Stimulated activated CD4-positive, alpha-beta T cell treated with anti-CD3 and anti-CD28 coated beads, Interleukin-1b, Interleukin-23, amount 100 ng/mL, for 48 hours (primary cell): ENCODE measurements at places on chromosomes 7 and 10.
A peak's percentile ranks its signal among the peaks of the same experiment; 100 is the strongest.

DNA sequence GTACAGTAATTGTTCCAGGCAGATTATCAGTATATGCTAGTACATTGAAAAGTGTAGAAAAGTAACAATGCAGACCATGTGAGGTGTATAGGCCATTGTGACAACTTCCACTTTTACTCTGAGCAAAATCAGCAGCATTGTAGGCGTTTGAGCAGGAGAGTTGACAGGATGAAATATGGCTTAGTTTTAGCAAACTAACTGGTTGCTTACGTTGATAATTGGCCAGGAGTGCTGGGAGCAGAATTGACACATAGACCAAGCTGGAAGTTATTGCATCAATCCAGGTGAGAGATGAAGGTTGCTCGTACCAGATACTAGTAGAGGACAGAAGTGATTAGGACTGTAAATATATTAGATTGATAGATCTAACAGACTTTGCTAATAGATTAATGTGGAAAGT, 46.0 kb downstream of the LCOR start:
- DNase-seq, result no peak

DNA sequence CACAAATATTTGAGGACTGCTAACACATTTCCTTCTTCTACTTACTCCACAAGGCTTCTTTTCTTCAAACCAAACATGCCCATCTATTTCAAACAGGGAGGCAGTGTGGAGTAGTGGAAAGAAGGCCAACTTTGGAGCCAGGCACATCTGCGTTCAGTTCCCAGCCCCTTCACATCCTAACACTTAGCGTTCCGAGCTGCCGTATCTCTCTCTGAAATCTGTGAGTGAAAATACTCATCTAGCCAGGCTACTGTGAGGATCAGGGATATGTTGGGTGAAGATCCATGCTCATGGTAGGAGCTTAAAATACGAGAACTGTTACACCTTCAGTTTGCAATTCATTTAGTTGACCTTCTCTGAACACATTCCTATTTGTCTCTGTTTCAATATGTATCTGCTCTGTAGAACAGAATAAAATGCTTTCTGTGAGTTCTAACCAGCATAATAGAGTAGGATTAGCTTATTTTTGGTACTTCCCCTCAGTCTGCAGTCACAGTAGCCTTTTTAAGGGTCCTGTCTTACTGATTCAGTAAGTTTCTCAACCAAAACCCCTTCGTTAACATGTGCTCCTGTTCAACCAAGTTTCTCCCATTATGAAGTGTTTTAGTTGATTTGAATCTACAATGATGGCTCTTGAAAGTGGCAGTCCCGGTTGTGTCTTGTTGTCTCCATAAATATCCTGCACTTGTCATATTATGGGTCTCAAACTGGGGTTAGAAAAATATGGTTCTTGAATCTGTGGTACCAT, 3.3 kb upstream of the MEST start:
- no peak for DNase-seq

DNA sequence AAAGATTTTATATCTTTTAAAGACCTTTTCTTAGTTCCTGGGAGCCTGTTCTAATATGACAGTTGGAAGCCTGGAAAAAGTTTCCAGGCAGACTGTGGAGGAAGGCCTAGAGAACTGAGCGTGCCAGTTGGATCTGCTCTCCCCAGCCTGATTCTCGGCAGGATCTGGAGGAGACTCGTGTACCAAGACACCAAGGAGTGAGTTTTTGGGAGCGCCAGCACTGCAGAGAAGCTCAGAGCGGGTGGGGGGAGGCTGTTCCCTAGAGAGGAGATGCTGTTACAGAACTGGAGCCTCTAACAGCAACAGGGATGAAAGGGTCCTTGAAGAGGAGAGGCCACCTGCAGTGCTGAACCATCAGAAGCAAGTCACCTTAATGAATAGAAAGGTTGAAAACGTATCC, 52.9 kb downstream of the LYZL2 start:
- no peak for DNase-seq

DNA sequence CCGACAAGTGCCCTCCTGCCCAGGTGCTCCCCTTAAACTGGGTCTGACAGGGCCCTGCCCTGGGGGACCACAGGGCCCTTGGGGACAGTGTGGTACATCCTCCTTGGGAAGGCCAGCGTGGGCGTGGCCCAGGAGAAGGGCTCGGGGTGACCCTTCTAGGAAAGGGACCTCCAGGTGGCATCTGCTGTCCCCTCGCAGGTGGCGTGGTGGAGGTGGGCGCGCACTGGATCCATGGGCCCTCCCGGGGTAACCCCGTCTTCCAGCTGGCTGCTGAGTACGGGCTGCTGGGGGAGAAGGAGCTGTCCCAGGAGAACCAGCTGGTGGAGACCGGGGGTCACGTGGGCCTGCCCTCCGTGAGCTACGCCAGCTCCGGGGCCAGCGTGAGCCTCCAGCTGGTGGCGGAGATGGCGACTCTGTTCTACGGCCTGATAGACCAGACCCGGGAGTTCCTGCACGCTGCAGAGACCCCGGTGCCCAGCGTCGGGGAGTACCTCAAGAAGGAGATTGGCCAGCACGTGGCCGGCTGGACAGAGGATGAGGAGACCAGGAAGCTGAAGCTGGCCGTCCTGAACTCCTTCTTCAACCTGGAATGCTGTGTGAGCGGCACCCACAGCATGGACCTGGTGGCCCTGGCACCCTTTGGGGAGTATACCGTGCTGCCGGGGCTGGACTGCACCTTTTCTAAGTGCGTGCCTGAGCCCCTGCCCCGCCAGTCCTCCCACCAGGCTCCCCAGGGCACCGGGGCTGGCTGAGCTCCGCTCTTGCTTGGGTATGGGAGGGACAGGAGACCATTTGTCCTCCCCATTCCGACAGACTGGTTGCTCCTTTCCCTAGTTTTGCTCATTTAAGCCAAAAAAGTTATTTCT, 972 bp downstream of the PAOX start:
- no peak for DNase-seq

DNA sequence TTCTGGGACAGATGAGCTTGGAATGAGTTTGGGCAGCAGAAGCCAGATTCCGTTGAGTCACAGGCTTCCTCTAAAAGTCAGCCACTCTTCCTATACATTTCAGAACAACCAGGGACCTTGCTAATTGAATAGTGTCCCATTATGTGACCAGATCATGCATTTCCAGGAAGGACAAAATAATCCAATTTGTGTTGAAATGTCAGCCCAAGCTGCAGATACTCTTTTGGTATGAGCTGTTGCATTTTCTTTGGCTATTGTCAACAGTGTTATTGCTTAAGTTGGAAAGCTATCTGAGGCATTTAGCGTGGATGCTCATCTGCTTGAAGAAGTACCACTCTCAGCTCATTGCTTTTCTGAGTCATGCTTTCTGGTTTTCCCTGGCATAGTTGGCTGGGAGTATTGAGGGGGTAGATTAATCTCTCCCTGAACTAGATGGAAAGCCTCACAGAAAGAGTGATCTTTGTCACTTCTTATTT, 223.7 kb upstream of the HABP2 start:
- DNase-seq, result no peak

- DNase-seq, result peak; percentile 18
These were observed at the start of gene SH2B2 for GRCh38 chr7:102286237-102287110. SH2B2 (plus strand) TSS chr7:102286868; CDS start chr7:102300551, 13,683 bp downstream.

DNA sequence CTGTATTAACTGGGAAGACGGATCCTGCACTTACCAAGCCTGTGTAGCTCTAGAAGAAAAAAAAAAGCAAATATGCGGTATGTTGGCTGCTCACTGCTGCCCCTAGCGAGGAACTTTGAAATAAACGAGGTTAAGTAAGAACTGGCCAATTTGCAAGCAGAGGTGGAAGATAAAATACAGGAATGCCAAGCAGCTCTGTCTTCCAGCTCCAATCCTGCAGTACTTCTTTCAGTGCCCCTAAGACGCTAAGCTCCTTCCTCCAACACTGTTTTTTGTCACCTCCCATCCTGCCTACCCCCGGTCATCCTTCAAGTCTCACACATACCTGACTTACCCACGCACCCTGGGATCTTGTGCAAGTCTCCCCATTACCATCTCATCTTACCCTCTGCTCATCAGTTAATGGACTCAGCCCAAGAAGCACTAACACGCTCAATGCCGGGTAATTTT, 809 bp downstream of the C10orf143 start:
- DNase-seq, result peak; percentile 53

DNA sequence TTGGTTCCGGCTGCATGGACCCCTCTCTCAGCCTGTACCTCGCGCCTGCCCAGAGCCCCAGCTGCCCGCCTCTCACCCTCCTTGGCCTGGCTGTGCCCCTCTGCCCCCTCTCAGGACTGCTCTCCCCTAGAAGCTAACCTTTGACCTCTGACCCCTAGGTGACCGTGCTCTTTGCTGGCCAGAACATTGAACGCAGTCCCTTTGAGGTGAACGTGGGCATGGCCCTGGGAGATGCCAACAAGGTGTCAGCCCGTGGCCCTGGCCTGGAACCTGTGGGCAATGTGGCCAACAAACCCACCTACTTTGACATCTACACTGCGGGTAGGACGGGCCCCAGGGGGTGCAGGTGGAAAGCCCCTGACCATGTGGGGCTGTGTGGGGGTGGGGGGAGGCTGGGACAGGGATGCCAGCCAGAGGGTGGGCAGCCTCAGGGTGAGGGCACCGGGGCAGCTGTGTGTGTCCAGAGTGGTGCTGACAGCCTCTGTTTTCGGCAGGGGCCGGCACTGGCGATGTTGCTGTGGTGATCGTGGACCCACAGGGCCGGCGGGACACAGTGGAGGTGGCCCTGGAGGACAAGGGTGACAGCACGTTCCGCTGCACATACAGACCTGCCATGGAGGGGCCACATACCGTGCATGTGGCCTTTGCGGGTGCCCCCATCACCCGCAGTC, 8.0 kb downstream of the FLNC start:
- DNase-seq, result no peak

GRCh38 chr10:18179891-18180290, 39.7 kb downstream of the CACNB2 start:
- DNase-seq, result no peak

DNA sequence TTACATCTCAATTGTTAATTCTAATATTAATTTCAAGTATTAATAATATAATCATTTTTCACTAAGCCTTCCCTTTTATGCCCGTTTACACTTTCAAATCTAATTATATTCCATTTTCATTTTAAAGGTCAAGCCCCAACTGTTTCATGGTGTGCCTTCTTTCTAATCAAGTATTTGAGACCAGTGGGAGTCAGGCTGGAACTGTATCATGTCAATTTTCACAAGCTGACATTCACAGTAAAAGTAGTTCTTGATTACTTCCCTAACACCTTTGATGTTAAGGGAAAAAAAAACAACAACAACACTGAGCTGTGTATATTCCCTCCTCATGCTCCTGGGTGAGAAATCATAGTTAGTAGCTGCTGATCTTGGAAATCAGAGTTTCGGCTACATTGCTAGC, 38.1 kb downstream of the SFTPD start:
- no peak for DNase-seq

DNA sequence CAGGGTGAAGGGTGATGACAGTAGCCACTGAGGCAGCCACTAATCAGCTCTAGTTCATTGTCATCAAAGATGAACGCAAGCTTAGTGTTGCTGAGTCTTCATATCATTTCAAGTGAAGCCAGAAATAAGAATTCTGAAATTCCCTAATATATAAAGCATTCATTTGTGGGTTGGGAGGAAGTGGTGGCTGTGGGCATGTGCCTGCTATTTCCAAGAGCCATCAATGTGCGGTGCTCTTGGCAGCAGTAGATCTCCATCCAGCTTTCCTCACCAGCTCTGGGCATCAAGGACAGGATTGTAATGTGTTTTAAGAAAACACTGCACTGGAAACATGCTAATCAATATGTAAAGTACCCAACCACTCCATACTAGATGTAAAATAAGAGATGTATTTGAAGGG, 202.5 kb upstream of the AHR start:
- no peak for DNase-seq

GRCh38 chr10:103192089-103192450, 1.0 kb downstream of the NT5C2 start:
- peak; percentile 8 for DNase-seq

GRCh38 chr10:71695502-71696476, 23.8 kb downstream of the C10orf105 start:
- no peak for DNase-seq

DNA sequence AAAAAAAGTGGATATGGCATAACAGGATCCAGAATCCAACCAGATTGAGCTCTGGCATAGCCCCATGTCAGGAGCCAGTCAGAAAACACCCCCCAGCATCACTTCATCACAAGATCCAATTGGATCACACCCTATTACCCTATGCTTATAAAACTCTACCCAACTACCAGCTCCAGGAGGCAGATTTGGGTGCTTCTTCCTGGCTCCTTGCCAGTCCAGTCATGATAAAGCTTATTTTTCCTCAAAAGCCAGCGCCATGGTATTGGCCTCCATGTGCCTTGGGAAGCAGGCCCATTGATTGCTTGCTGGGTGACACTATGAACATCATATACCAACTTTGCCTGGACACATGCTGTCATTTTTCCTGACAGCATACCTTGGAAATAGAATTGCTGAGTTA, 281.4 kb upstream of the MKLN1 start:
- DNase-seq, result no peak

GRCh38 chr10:61460835-61461234, 7.7 kb upstream of the TMEM26 start:
- no peak for DNase-seq

DNA sequence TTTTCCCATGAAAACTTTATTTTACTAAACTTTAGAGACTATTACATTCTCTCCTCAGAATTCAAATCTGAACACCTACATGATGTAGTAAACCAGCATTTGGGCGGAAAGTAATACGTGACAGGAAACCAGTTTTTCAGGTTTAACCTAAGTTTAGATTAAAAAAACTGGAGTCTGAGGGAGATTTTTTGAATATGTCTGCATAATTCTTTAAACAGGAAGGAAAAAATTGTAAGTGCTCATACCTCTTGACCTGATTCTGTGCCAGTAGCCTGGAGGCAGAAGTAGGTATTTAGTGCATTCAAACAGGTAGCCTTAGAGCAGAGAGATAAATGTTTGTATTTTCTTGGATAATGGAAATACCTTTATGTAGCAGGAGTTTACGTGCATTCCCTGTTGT, 224.3 kb downstream of the MDFIC start:
- no peak for DNase-seq
